ENCODE measurements at places on chromosomes 16 and 17.

- DNase-seq = peak; percentile 91
Observed at GRCh38 chr17:50783193-50783660, 15.9 kb upstream of the ANKRD40CL start.

GRCh38 chr16:87995644-87996043, 44.4 kb downstream of the BANP start:
- no peak for DNase-seq

DNA sequence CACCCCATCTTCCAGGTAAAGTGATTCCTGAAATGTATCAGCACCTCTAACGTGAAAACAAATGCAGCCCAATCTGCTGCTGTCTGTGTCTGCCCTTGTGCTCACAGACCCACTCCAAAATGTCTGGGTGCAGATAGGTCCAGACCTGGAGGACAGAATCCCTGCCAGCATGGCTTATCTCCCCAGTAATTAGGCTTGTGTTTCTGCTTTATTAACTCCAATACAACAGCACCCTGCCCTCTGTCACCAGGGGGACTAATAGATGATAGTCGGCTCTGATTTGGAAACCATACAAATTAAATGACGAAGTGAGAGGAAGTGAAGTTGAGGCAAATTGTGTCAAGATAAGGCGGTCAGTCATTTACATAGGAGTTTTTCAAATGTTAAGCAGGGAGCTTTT, 608.3 kb upstream of the SALL1 start:
- DNase-seq = no peak

DNA sequence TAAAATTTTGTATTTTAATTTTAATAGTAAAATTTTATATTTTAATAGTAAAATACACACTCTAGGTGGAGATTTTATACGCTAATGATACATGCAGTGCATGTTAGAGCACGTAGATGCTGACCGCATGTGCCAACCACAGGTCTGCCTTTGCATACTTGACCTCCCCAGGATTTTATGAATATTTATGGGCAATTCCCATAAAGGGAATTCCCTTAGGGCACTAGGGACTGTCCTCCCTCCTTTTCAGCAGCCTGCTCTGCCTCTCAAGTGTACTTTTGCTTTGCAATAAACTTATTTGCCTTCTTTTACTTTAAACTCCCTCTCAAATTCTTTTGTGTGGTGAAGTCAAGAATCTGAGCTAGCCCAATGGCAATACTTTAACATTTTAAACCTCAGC, 217.7 kb upstream of the CDH8 start:
- DNase-seq = no peak

GRCh38 chr17:44218344-44219107, 949 bp downstream of the UBTF start:
- DNase-seq = peak; percentile 84

All from nephron progenitor cell (in vitro differentiated cells).